Adrenal gland (tissue), 19 donors: ENCODE measurements at places on chromosomes 13 and 19. TPM values are rescaled to one million over a fixed set of nuclear protein-coding genes. Genes with fewer than 3 reads are reported as not detected.

- H3K4me3 ChIP-seq: no peak overlapping the region
- no peaks in the 10 kb centered on the region for H3K4me1 ChIP-seq
- no peaks in the 10 kb centered on the region for H3K36me3 ChIP-seq
- H3K27ac ChIP-seq: no peak overlapping the region
- DNase-seq: no peak
- no peaks in the 10 kb centered on the region for H3K27me3 ChIP-seq
Observed at GRCh38 chr13:99803141-99803540, 168.4 kb downstream of the ZIC5 start.

C19orf38 gene
- 1.9 TPM for total RNA-seq

DNA sequence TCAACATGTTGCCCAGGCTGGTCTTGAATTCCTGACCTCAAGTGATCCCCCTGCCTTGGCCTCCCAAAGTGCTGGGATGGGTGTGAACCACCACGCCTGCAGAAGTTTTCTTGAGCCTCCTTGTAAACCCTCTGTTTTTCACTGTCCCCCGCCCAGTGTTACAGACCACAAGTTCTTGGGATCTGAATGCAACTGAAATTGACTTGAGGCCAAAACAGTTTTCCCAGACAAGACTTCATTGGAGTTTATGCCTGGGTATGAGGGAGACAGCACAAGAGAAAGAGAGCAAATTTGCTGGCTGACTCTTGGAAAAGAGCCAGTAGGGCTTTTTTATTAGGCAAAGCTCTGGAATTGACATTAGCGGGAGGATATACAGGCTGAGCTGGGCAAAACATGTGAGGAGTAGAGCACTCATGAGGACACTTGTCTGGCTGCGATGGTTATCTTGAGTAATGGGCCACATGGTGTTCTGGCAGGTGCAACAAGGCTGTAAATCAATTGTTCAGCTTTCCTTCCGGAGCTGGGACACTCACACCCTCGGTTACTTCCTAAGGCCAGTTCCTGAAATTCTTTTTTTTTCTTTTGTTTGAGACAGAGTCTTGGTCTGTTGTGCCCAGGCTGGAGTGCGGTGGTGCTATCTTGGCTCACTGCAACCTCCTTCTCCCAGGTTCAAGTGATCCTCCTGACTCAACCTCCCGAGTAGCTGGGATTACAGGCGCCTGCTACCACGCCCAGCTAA, 12.7 kb upstream of the HNRNPL start:
- H3K4me1 ChIP-seq: peaks cover 10% of the 10 kb centered on the region
- H3K4me3 ChIP-seq: no peak overlapping the region
- H3K27ac ChIP-seq: no peak overlapping the region
- peak; percentile 69 for DNase-seq
- no peaks in the 10 kb centered on the region for H3K27me3 ChIP-seq
- H3K36me3 ChIP-seq: no peaks in the 10 kb centered on the region

DNA sequence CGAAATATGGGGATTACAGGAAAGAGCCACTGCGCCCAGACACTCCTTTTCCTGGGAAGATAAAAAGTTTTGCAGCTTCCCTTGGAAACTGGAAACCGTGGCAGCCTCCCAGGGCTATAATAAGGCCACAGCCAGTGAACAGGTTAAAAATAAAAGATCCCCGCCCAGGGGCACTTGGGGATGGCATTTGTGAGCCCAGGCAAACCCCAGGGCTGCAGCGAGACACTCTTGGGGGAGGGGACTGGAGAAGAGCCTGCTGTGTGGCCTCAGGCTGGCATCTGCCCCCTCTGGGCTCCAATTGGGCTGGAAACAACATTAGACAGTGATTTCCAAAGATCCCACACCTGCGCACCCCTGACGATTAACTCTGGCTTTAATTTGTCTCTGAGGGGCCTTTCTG, 11.2 kb downstream of the FEM1A start:
- DNase-seq: no peak
- H3K4me3 ChIP-seq: no peak overlapping the region
- no peak overlapping the region for H3K27ac ChIP-seq
- no peaks in the 10 kb centered on the region for H3K36me3 ChIP-seq
- no peaks in the 10 kb centered on the region for H3K4me1 ChIP-seq
